NCI-H1417 (cell line): ENCODE measurements at places on chromosomes 11 and 22.

DNA sequence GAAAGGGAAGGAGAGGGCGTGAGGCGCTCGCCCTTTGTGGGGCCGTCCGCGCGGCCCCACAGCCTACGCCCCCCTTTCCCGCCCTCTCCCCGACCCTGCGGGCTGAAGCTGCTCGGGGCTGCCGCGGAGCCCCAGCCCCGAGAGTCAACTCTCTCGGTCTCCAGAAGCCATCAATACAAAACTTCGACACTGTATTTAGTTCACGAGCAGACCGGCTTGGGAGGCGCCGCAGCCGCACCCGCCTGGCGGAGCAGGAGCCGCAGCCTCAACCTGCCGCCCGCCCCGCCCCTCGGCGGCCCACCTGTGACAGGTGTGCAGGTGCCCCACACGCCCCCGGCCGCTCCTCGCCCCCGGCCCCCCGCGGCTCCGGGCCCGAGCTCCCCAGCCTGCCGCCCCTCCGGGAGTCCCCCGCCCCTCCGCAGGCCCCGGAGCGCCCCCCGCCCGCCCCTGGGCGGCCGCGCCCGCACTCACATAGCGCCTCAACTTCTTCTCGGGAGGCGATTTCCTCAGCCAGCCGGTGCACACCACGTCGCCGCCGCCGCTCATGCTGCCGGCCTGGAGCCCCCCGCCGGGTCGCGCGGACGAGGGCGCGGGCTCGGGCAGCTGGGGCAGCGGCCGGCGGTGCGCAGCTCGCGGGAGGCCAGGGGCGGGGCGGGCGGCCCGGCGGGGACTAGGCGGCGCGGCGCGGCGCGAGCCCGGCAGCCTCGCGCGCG, at the start of gene GAB2:
GAB2 (minus strand) TSS at position 646 of the 713 bp plus-strand sequence; CDS start at position 546, 100 bp downstream.
- peak; percentile 54 for DNase-seq

DNA sequence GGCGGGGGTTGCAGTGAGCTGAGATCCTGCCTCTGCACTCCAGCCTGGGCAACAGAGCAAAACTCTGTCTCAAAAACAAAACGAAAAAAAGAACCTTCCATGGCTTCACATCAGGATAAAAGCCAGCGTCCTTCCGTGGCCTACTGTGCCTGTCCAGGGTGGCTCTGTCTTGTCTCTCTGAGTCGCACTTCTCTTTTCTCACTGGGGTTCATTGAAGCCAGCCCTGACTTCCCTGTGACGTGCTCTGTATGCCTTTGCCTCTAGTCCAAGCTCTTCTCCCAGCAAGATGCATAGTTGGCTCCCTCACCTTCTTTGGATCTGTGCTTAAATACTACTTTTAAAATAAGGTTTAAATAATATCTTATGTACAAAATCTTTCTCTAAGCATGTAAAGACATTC, 11.6 kb downstream of the ATXN10 start:
- DNase-seq: no peak

DNA sequence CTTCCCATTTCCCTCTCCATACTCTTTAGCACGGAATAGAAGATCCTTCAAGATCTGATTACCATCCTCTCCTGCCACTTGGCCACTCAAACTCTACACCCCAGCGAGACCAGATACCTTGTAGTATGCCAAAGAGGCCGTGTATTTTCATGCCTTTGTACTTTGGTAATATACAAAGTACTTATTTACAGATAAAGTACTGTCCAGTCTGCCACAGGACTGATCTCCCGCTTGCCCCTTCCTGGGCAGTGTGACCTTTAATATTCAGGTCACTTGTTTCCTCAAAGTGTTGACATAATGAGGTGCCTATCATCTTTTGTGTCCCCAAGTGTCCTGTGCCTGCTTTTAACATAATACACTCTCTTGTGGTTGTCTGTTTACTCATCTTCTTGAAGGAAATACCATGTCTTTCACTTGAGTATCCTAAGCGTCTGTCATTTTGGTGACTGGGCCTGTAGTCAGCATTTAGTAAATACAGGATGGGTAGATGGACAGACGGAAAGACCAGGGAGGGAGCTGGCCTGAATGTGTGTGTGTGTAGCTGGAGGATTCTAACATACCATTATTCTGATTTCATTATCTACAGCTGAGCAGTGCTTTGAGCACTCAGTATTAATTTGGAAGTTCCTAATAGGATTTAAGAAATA, 137.4 kb downstream of the NAV2 start:
- no peak for DNase-seq

DNA sequence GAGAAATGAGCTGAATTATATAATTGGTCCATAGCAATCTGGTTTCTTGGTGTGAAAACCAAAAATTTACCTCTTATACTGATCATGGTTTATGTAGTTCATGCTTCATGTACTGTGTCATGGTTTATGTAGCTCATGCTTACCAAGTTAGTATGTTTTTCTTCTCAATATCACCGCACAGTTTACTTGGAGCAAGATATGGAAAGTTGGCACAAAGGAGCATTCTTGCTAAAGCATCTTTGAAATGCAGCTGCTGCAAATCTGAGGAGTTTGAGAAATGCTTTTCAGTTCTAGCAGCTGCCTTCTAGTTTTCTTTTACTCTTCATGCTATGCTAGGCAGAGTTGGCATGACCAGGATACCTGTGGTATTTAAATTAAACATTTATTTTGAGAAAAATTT, 4.5 kb downstream of the OR10G7 start:
- DNase-seq: no peak

GRCh38 chr11:114617157-114618124, 21.9 kb upstream of the NXPE4 start:
- DNase-seq: no peak
